RPMI7951 (cell line): ENCODE measurements at places on chromosomes 12 and 14. TPM values are rescaled to one million over a fixed set of nuclear protein-coding genes. Genes with fewer than 3 reads are reported as not detected.

OR4L1 gene
- not detected in 2 replicates for total RNA-seq

KRT85 gene
- not detected in 2 replicates for total RNA-seq

CEBPE gene
- not detected in 2 replicates for total RNA-seq

DENND5B gene
- 9.3 and 13.5 TPM in 2 replicates for total RNA-seq

OLR1 gene
- total RNA-seq = not detected in 2 replicates
